ENCODE measurements at places on chromosomes 7 and 10.

GRCh38 chr7:36653663-36654355 lies 70.5 kb downstream of the AOAH start:
- no peak for DNase-seq

GRCh38 chr7:148611692-148612091 lies 21.1 kb downstream of the C7orf33 start:
- no peak for DNase-seq

GRCh38 chr7:92835851-92836488 lies 403 bp downstream of the CDK6 start:
- DNase-seq = no peak

DNA sequence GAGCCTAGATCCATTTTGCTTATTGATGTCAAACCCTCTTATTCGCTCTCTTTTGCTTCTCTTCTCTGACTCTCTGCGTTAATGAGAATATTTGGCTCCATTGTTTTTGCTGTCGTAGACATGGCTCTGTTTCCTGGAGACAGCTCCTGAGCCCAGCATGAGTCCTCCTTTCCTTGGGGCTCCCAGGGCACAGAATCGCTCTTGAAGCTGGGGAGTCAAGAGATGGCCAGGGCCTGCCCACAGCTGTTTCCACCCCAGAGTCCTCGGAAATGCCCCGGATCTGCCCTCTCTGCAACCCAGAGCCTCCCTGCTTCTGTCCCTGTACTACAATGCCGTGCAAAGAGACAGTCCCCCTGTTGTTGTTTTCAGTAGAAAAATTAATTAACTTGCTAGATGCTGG lies 566.7 kb upstream of the FOXK1 start:
- no peak for DNase-seq

- DNase-seq = no peak
Measured at GRCh38 chr7:101691822-101692384, 62.8 kb upstream of the MYL10 start.

GRCh38 chr10:70585578-70586169 lies 16.9 kb downstream of the PRF1 start:
- DNase-seq = no peak

- no peak for DNase-seq
Measured at GRCh38 chr7:1986366-1987083, 246.2 kb downstream of the MAD1L1 start.

GRCh38 chr7:43791665-43792064 lies 33.2 kb downstream of the BLVRA start:
- no peak for DNase-seq

GRCh38 chr7:44223362-44224079 lies 22.7 kb downstream of the YKT6 start:
- DNase-seq = no peak

GRCh38 chr10:20817646-20818045 lies 79.5 kb downstream of the NEBL start:
- no peak for DNase-seq

- no peak for DNase-seq
Measured at GRCh38 chr10:102781921-102782557, 38.3 kb downstream of the WBP1L start.

DNA sequence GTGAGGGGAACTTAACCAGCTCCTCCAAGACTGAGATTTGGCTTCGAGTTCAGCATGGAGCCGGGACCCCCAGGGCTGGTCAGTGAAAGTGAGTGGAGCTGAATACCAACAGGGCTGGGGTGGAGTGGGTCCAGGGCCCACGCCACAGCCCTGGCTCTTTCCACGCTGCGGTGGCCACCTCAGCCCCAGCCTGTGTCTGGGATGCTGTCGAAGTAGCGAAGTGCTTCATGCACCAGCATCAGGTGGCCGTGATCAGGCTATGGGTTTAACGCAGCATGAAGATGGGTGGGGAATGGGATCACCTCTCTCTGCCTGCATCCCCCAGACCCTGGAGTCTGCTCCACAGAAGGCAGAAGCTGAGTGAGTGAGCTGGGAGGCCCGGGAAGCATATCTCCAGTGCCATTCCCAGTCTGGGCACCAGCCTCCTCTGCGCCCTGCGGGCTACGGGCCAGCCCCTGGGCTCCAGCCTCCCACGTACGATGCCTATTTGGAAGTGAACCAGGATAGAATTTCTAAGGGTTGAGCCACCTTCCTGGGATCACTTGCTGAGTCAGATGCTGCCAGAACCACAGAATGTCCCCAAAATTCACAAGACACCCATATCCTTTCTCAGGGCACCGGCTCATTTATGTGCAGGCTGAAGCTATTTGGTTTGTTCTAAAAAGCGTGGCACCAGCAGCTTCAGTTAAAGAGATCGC lies 131.1 kb upstream of the CHST15 start:
- DNase-seq = no peak

GRCh38 chr7:69749372-69749979 lies 151.2 kb downstream of the AUTS2 start:
- no peak for DNase-seq

DNA sequence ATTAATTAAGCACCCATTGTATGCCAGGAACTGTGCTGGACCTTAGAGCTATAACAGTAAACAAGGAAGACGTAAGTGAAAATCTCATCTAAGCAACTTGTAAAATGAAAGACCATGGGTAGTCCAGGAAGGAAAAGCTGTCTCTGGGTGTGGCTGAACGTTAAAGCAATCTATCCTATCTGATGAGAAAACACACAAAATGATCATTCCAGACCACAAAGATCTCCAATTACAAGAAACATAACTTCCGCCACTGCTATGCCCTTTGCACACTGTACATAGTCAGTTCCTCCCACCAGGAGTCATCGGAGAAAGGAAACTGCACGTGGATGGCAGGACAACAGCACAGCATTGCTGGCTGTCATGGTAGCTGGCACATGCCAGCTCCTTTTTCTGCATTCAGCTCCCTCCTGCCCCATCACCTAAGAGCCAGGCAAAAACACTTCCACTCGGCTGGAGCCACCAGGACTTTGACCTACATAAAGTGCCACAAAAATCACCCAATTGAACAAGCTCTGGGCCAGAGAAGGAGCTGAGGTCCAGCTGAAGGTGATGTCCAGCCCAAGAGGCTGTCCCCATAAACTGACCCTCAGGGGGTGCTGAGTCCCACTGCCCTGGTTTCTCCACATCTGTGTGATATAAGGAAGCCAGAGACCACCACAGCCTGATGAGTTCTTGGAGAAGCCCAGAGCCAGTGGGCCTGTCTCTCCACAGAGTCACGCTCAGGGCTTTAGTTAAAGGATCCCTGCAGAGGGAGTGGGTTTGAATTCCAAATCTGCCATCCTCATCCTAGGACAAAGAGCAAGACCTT lies 56.4 kb downstream of the STEAP1B start:
- DNase-seq = no peak
